ENCODE measurements at places on chromosomes 4 and X.

DNA sequence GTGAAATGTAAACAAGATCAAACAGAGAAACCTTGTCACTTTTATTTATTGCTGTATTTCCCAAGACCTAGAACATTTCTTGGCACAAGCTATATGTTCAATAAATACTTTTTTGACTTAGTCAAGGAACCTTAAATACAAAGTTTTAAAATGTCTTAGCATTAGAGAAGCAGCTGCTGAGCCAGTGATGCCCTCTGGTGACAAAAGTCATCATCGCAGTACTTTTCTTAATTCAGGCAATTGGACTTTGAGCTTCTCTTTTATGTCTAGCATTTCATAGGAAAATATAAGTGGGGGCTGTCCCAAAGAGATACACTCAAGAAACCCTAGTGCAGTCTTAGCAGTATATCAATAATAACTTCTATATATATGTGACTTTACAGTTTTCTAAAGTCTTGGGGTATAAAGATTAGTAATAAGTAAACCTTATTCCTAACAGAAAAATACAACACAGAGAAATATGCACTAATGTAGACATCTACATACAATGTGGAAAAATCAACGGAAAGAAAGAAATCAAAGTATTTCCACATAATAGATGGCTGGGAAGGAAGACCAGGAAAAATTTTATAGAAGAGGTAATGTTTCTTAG lies 118.4 kb downstream of the DTHD1 start:
- no peak for DNase-seq

DNA sequence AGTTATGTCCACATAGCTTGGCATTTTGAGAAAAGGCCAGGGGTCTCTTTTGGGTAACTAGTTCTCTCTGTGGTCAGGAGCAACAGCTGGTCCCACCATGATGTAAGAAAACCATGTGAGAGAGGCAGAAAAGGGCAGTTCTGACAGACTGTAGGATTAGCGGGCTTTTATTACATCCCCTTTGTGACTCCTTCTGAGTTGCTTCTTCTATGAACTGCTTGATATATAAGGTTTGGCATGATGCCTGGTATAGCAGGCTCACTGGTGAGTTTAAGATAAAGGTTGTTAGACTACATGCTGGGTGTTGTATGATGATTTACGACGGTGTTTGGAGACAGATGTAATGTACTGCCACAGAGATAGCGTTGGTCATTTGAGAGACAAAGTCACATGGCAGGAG lies 2308.1 kb upstream of the AGA start:
- DNase-seq = no peak

- DNase-seq = peak; percentile 66
Measured at GRCh38 chrX:93673056-93673868, at the start of gene NAP1L3. Gene NAP1L3 (minus strand): TSS chrX:93673578. CDS start chrX:93673304, 274 bp downstream.

DNA sequence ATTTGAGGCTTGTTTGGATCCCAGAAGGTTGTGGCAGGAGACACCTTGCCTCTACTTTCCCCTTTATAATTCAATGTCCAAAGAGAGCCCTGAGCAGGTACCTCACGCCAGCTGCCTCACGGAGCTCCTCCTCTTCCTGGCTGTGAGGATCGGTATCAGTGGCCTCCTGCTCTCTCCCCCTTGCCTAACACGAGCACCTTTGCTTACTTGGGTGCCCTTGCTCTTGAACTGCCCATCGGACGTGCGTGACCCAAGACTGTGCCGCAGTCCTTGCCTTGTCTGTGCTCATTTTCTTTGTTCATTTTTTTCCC lies 27.8 kb upstream of the MSANTD1 start:
- DNase-seq = no peak

GRCh38 chr4:184416913-184417734 lies 57.2 kb downstream of the IRF2 start:
- no peak for DNase-seq

Measured in skin of body (tissue), 3 donors.